DND-41 (cell line): ENCODE measurements at places on chromosomes 3 and 15.

DNA sequence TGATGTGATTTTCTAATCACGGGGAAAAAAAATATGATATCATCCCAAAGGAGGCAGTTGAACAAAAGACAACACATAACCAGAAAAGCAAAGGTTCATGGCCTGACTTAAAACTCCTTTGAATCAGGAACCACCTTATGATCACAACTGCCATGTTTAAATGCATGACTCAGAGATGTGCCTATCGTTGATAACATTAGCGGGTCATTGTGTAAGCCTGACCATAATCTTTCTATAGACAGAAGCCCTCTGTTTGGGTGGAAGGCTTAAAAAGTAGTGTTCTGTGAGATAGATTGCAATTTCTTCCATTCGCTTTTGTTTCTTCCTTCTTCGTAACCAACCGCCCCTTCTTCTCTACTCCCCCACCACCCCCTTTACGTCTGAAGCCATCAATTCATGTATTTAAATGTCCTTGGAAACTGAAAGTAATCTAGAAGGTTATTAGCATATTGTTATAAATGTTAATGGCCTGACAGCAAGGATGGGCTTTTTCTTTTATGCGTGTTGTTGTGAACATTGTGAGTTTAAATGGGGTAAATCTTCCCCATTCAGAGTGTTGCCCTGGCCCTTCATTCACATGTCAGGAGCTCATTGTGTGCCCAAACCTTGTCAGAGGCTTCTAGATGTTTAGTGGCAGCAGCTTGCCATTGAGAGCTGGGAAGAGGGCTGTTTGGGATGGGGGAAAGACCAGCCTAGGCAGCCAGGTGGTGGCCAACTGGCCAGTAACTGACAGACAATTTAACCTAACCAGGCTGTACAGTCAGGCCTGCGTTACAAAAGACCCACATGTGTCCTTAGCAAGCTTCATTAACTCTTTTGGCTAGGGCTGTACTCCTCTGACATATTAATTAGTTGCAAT lies 64.5 kb downstream of the EPHA3 start:
- DNase-seq, result no peak

- DNase-seq, result no peak
Observed at GRCh38 chr3:23519314-23520208, 286.2 kb upstream of the UBE2E1 start.

DNA sequence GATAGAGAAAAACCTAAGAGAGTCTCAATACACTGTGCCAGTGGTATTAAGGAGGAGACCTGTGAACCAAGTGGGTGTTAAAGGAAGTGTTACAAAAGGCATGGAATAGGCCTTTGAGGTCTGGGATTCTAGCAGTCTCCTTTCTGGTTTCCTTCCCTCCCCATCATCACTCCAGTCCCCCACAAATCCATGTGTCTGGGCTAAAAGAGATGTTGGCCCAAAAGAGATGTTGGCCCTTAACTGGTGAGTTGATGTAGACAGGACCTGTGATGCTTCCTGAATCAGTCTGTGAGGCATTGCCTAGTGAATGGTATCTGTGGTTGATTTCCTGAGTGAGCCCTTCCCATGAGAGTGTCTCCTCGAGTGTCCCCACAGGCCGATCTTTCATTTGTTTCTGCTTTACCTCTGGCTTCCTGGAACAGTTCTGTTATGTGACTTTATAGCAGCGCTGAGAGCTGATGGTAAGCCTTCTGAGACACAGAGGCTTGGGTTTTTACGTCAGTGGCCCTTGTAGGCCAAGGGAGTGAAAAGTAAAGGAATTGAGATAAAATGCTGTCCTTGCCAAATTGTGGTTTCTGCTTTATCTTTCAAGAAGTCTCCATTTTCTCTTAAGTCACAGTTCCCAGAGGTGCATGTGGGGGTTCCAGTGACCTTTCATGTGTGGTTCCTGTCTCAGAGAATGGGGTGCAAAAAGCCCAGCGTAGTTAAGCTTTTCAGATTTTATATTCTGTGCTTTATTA lies 87.8 kb downstream of the KLHL25 start:
- peak; percentile 59 for DNase-seq

DNA sequence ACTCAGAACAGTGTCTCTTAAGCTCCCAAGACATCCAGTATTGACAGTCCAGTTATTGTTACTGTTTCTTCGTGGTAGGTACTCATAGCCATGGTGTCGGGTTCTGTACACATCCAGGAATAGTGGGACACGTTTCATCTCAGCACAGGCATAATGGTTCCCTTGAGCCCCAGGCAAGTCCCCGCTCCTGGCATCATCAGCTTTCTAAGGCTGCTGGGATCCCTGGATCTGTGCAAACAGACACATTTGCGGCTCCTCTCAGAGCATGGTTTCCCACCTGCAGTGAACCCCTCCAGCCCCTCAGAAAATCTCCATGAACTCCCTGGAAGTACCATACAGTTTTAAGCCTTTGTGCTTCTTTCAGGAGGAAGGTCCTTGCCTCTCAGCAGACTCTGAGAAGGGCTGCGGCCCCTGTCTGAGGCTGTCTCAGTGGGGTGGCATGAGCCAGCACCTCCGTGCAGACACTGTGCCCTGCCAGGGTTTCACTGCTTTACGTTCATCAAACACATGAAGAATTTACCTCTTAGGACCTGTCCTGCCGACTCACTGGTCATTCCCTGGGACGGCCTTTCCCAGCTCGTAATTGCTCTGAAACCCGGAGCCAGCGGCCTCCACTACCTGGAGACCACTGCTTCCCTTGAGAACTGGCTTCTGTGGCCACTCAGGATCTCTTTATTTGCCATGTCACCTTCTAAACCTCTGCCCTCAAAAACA lies 124.9 kb downstream of the LRRK1 start:
- no peak for DNase-seq

- DNase-seq, result no peak
Observed at GRCh38 chr3:180700941-180701340, 21.7 kb upstream of the CCDC39 start.

DNA sequence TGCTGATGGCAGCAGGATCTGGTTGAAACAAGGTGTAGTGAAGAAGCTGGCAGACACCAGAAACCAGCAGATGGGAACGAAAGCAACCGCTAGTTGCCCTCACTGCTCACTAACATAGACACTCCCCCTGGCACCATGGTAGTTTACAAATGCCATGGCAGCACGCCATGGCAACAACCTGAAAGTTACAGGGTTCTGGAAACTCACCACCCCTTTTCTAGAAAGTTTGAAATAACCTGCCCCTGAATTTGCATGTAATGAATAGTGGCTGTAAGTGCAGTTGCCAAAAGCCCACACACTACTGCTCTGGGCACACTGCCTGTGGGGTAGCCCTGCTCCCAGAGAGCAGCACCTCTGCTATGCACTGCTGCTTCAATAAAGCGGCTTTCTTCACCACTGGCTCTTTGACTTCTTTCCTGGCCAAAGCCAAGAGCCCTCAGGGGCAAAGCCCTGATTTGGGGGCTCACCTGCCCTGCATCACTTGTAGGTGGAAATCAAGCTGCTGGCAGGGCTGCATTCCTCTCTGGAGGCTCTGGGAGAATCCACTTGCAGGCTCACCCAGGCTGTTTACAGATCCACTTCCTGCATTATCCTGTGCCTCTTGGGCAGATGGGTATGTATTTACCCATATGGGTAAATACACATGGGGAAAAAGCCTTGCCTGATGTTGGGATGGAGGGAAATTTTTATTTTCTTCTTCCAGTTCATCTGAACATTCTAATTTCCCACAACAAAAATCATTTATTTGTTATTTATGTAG lies 2.0 kb upstream of the GP9 start:
- no peak for DNase-seq

GRCh38 chr15:101168898-101169494 lies 82.9 kb downstream of the CHSY1 start:
- DNase-seq, result no peak

DNA sequence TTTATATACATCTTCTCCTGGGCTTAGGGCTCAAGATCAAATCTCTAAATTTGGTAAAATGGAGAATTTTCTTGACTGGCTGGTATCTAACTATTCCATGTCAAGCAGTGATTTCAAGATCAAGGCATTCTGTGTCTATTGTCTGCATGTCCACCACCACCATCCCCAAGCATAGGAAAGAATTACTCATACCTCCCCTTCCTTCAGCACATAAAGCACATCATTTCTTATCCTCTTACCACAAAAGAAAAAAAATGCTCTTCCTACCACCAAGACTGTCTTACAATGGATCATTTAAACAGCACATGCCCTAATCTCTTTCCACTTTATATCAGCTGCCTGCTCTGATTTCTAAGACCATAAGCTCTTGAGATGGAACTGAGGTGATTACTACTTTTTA lies 470.5 kb upstream of the THBS1 start:
- DNase-seq, result no peak

DNA sequence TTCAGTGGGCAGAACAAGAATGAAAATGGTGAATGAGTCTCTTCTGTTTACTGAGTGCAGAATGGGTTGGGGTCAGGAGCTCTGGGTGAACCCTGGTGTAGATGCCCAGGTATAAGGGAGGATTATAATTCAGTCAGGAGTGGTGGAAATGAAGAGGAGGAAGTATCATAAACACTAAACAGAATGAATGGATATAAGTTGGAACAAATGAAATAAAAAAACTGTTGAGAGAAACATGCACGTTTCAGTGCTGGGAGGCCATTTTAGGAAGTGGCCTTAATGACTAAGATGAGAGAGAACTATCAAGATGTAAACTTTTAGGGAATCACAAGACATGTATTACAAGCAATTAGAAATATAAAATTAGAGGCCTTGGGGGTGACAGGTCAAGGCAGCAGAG lies 32.8 kb upstream of the LEKR1 start:
- DNase-seq, result no peak

- DNase-seq, result no peak
Observed at GRCh38 chr3:23698652-23699313, 107.0 kb upstream of the UBE2E1 start.

DNA sequence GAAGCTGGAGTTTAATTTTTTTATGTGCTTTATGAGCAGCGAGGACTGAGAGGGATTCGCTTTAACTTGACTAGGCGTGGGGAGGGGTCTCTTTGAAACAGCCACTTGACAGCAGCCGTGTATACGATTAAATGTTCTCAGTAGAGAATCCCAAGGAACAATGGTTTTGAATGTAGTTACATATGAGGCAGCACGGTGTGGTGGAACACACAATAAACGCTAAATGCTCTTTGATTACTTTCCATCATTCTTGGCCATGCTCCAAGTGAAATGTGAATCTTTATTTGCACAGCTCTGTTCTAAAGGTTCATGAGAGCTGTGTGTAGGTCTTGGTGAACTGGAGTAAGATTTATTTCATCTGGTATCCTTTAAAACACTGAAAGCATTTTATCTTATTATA lies 251.4 kb upstream of the TGFBR2 start:
- no peak for DNase-seq

GRCh38 chr15:55694652-55695150 lies 48.3 kb downstream of the PRTG start:
- no peak for DNase-seq

DNA sequence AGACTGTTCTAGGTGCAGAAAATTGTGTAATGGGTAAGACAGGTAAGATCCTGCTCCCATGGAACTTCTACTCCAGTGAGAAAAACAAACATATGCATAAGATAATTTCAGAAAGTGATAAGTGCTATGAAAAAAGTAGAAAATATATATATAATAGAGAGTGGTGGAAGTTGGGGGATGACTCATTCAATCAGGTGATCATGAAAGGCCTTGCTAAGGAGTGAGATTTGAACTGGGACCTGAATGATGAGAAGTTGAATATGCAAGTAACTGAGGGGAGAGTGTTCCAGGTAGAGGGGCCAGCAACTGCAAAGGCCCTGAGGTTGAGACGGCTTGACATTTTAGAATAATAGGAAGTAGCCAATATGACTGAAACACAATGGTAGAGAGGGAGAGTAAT lies 92.3 kb upstream of the TNIK start:
- DNase-seq, result no peak

DNA sequence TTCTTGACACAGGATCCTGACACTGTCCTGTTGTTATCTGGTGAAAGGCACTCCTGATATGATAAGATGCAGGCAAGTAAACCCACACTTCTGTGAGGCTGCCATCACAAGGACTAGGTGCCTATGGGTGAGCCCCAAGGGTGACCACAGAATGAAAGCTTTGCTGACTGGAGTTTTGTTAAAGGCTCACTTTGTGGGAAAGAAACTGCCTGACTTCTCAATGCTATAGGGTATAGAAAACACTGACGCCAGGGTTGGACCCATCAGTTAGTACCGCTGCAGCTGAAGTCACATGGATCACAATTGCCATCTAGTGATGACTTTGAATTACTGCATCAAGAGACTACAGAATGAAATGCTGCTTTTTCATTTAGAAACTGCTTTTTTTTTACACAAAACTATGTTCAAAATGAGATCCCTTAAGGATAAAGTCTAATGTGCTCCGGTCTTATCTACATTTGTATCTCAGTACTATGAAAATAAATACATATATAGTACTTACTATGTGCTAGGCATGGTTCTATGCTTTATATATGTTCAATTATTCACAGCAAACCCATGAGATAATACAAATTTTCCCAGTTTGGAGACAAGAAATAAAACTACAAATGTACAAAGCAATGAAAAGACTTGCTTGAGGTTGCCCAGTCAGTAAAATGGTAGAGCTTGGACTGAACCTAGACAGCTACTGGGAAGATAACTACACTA lies 64.2 kb upstream of the CMSS1 start:
- DNase-seq, result peak; percentile 7

- DNase-seq, result no peak
Observed at GRCh38 chr3:35602395-35602936, 36.9 kb upstream of the ARPP21 start.

- no peak for DNase-seq
Observed at GRCh38 chr3:111531446-111531845, 10.6 kb upstream of the CD96 start.

GRCh38 chr3:102715030-102715697 lies 280.3 kb downstream of the ZPLD1 start:
- DNase-seq, result no peak

- no peak for DNase-seq
Observed at GRCh38 chr3:56880720-56881575, 79.2 kb upstream of the ARHGEF3 start.

DNA sequence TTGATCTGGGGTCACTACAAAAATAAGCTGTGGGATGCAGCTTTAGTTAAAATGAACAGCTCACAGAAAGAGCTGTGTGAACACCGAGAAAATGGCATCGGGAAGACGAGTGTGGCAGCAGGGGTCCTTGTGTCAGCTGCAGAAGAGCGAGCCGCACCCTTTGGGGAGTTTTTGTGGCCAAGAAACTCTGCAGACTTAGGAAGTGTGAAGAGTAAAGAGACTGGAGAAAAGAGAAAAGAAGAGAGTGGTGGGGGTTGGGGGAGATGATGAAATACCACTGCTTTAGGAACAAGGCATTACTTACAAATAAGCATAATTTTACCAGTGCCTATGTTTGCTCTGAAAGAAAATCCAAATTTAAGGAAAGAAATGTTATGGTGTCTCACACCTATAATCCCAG lies 147.8 kb downstream of the LRRC28 start:
- DNase-seq, result no peak

- no peak for DNase-seq
Observed at GRCh38 chr3:110576960-110577359, 494.7 kb upstream of the NECTIN3 start.

GRCh38 chr3:39808467-39809180 lies 785 bp upstream of the MYRIP start:
- no peak for DNase-seq

DNA sequence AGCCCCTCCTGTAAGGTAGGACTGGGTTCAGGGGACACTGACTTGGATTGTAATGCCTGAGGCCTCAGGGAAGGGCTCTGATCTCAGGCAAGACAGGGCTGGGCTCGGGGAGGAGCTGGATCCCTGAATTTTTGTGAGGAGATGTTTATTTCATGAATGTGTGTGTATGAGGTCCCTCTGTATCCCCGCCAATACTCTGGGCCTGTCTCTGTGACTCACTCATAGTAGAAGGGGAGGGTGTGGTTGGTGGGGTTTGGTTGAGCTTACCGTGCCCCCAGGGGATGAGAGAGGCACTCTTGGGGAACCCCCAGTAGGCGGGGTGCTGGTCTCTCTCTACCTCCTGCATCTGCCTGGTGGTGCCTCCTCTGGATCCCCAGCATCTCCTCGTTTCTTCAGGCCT lies 28.1 kb downstream of the RPSA start:
- no peak for DNase-seq
